ENCODE measurements at places on chromosomes 2 and 18.

DNA sequence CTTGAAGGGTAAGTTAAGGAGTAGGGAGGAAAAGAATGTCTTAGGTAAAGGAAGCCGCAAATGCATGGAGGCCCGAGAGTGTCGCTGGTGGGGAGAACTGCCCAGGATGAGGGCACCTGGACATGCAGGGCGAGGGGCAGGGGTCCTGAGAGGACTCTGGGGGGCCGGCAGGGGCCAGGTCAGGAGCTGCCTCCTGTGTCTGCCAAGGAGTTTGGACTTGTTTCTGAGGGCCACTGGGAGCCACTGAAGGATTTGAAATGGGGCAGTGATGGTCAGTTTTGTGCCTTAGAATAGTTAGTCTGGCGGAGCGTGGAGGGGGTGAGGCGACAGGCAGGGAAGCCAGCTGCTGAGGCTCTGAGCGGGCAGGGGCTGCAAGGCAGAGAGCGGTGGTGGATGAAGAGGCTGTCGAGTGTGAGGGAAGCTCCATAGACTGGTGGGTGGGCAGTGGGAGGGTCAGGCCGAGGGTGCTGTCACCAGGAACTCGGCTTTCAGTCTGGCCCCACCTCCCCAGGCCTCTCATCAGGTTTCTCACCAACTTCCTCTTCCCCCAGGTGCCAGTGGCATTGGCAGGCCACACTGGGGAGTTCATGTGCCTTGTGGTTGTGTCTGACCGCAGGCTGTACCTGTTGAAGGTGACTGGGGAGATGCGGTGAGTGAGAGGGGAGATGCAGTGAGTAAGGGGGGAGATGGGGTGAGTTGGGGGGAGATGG, 14.7 kb upstream of the SLC4A3 start:
- DNase-seq = no peak

DNA sequence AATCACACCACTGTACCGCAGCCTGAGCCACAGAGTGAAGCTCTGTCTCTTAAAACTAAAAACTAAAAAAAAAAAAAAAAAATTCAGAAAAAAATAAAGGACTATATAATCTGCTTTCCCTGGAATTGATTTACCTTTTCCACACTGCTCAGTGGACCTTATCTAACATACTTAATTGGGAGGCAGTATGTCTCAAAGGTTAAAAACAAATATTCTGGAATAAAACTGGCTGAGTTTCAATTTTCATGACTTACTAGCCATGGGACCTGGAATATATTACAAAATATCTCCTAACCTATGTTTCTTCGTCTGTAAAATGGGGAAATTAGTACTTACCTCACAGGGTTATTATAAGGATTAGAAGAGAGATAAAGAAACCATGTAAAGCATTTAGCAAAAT, 11.8 kb downstream of the NCKAP1 start:
- DNase-seq = no peak

DNA sequence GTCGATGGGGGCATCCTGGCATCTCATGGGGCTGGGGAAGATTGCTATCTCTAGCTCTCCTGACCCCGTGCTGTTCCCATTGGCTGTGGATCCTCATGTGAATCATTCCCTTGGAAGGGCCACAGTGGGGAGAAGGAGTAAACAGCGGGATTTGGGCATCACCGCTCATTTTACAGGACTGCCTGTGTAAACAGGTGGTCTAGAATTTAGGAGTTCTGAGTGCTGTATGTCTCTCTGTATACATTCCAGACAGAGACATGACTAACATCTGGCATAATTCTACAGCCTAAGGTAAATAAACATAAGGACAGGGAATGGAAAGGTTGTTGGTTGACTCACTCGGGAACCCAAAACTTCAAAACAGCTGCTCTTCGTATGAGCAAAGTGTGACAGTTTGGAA, 92.7 kb downstream of the COPS8 start:
- no peak for DNase-seq

DNA sequence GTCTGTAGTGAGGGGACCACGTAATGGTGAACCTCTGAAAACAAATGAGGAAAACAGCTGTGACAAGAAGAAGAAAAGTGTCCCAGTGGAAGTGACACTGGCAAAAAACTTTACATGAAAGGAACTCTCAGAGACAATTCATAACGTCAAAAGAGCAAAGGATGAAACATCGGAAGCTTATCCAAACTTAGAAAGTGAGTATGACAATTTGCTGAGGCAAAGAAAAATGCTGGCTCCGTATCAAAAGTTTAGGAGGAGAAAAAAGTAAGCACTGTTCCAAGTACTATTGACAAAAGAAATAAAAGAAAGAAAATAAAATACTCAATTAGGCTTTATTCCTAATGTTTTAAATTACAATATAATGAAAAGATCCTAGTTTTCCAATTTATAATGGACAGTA, 91.3 kb downstream of the NOL10 start:
- no peak for DNase-seq

DNA sequence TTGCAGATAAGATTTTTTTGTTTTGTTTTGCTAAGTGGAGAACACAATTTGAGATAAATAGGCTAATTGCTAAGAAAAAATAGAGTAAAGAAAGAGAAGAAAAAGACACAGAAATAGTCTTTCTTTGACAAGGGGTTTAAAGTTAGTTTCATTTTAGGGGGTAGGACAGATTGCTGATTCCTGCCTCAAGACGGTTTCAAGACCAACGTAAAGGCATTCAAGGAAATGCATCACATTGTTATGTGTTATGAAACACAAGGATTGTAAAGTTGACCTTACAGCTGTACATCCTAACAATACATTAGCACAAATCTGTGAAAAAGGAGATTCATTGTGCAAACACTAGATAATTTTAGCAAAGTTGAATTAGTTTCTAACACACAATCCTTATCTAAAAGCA, 22.7 kb upstream of the ETAA1 start:
- DNase-seq = no peak

- peak; percentile 10 for DNase-seq
Measured at GRCh38 chr2:96138179-96139145, at the start of gene ASTL. Gene ASTL (minus strand): TSS chr2:96138502. CDS start chr2:96138436, 66 bp downstream.

GRCh38 chr2:190938771-190939335, 58.2 kb downstream of the GLS start:
- DNase-seq = no peak

- DNase-seq = no peak
Measured at GRCh38 chr2:132901661-132902060, 231.7 kb upstream of the LYPD1 start.

DNA sequence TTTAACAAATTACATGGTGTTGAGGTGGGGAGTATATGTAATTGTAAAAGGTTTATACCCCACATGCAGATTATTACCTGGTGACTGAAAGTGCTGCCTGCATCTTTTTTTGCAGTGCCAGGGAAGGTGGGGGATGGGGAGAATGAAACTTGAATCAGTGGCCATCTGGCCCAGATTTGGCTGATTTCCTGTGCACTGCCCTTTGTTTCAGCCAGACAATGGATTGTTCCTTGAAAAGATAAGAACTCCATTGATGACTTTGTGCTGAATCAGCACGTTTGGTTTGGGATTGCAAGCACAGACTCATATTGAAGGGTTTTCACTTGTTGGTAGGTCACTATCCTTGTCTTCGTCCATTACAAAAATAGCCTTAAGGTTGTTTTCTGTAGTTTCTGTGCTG, 20.9 kb downstream of the GREB1L start:
- no peak for DNase-seq

- DNase-seq = no peak
Measured at GRCh38 chr18:69981948-69982347, 34.3 kb upstream of the CD226 start.

DNA sequence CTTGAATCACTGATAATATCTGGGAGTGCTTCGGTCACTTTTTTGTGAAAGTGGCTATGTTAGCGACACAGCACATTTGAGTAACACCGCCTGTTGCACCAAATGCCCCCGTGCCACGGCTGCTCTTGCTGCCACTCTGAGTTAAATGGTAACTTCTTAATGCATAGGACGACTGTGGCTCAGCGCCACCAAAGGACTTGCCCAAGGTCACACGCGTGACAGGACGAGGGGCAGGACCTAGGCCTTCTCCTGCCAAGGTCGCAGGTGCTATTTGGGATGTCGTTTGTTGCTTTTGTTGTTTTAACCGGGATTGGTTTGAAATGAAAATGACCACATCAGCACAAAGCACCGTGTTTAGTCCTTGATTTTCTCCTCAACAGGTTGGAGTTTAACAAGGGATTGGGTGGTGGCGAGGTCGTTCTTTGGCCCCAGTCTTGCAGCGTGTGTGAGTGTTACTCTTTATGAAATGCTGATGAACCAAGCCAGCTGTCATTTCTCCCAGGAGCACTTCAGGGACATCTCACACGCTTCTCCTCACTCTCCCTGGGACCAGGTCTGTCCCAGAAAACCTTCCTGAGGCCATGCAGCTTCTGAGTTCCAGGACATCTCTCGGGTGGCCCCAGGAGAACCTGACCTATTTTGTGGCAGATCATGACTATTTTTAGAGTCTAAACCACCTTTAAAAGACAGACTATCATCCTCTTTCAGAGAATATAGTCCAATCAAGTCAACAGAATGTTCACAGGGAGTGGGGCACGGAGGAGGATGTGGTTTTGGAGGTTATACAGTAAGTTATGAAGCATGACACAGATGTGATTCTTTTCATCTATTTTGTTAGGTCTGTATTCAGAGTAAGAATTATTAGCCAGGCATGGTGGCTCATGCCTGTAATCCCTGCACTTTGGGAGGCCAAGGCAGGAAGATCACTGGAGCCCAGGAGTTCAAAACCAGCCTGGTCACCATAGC, 49.9 kb downstream of the MTCL1 start:
- no peak for DNase-seq

DNA sequence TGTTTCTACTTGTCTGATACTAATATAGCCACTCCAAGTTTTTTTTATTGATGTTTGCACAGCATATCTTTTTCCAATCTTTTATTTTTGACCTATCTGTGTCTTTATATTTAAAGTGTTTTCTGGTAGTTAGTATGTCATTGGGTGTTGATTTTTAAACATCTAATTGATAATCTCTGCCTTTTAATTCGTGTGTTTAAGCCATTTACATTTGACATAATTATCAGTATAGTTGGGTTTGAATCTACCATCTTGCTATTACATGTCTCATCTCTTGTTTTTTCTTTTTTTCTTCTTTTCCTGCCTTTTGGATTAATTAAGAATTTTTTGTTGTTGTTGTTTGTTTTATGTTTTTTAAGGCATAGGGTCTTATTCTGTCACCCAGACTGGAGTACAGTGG, 44.2 kb downstream of the TAF1B start:
- no peak for DNase-seq

GRCh38 chr2:121735518-121736074, 1.1 kb downstream of the NIFK start:
- no peak for DNase-seq

DNA sequence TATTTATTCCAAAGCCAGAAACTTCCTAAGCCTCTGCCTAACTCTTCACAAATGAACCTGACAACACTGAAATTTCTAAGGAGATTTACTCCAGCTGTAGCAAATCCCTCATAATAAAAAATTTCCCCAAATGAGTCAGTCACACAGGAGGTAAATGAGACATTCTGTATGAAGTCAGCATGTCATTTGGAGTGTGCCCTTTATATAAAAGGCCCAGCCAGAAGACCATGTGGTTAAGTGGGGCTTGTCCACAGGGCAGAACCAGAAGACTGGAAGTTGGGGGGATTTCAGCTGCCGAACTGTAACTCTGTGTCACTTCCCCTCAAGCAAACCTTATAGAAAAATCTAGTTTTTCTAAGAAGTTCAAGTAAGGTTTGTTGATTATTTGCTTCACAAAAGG, 30.2 kb downstream of the NRP2 start:
- no peak for DNase-seq

DNA sequence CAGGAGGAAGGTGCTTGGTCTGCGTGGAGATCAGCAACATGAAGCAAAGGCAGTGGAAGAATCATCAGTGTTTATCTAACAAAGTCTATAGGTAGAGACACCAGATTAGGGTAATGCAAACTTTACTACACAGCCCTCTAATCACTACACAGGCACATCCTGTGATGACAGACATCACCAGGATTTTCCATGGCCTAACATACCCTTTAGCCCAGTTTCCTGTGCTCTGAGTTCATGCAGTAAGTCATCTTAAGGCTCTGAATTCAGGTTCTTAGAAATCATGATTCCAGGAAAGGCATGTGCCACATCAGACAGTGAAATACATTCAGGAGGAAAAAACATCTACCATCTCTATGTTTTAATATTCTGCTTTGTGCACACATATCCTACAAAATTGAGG, 708.5 kb upstream of the SLC8A1 start:
- no peak for DNase-seq

- no peak for DNase-seq
Measured at GRCh38 chr18:12768625-12769024, 65.8 kb downstream of the PSMG2 start.
